ENCODE measurements at places on chromosomes 13 and 19.
A peak's percentile ranks its signal among the peaks of the same experiment; 100 is the strongest.

DNA sequence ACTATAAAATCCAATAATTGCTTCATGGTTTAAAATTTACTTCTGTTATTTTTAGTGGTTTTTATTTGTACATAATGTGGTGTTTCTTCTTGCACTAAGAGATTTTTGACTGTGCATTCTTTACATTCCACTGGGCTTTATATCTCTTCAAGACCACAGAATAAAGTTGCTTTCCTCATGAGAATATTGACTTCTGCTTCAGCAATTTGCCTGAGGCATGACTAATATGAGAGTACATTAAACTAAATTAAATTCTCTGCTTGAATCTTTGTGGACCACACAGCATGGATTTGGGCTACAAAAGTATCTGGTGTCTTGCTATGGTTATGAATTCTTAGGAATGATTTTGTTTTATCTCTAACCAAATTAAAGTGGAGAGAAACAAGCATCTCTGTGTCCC, 1463.4 kb upstream of the PCDH20 start:
- peak; percentile 20 for DNase-seq

GRCh38 chr13:22562116-22562515, 618.7 kb upstream of the SGCG start:
- no peak for DNase-seq

DNA sequence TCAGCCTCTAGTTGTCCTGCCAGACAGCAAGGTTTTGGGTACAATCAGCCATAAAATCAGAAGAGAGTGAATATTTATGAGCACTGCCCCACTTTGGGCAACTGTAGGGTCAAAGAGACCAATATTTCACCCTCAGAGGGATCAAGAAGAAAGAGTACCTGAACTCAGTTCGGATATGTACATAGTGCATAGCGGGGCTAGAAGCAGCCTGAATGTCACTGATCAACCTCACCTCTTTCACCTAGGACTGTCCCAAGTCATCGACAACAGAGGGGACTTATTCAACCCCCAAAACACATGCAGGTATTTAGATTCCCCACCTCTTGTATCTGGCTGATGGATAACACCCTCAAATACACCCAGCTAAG, 446.9 kb downstream of the COG6 start:
- no peak for DNase-seq

DNA sequence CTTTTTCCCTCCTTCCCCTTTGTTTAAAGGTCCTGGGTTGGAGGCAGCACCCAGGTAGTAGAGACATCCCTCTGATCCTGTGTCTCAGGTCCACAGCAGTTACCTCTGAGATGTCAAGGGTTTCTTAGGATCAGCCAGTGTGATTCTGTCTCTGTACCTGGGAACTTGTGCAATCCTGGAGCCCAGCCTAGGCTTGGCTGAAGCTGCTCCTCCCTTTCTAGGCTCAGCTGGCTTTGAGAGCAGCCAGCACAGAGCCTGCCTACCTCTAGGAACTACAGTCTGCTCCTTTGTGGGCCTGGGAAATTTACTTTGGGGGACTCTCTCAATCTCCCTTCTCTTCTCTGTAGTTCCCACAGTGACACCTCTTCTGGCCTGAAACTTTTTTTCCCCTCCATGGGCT, 171.6 kb downstream of the MTUS2 start:
- no peak for DNase-seq

DNA sequence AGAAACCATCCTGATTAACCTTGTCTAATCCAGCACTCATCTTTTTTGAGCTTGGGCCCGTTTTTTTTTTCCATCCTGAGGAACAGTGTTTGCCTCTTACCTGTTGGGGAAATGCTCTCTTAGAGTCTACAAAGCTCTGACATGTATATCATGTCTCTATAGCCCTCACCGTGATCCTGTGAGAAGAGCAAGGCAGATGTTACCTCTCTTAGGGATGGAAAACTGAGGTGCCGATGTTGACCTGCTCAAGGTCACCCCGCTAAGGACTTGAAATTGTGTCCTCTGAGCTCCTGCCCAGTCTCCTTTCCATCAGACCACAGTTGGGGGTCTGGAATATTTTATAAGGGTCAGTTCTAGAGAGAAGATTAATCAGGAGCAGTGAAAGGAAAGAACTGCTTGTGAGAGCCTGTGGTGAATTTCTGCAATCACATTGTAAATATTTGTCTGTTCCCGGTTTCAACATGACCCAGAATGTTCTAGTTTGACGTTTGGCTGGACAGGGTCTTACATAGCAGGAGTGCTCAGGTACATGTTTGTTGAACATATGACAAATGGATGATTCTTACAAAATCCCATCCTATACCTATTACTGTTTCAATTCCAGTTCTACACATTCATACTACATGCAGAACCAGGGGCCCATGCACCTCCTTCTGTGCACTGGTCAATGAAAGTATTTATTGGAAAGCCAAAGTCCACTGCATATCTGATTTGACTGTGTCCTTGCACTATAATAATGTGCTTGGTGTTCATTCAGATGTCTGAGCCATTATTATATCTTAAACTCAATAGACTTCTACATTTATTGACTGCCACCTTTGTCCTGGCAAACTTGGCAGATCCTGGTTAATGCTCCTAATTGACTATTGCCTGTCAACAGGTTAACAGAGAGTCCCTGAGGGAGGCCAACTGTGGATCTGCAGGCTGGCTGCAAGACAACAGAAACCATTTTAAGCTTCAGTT, 12.1 kb downstream of the SLC25A15 start:
- no peak for DNase-seq

GRCh38 chr19:17389957-17390664, 3.9 kb downstream of the CCDC194 start:
- DNase-seq: no peak

DNA sequence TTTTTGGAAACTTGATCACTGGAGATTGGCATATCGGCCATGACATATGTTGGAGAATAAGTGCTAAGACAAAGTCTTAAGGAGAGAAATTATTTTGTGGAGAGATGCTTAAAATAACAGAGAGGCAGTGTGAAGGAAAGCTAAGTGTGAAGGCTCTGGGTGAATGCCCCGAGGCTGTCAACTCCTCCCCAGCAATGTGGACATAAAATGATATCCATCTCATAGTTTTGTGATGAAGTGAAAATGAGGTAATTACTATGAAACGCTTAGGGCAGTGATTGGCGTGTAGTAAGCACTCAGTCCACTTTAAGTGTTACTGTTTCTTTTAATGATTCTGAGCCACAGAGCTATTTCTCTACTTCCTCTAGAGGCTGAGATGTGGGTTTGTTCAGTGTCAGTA, 195.8 kb upstream of the KLF12 start:
- DNase-seq: no peak

DNA sequence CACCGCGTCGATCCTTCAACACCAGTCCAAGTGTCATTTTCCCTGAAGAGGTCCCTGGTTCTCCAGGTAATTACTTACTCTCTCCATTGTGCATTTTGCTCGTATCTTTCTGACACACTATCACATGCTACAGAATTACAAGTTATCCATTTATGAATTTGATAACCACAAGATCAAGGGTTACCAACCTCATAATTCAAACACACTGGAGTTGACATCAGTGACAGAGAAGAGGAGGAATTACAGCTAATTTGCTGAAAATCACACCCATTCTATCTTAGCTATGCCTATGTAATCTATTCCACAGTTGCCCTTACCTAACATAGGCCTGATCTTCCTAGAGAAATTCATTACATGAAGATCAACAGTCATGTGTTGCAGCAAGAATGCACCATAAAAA, 14.2 kb downstream of the ZC3H13 start:
- no peak for DNase-seq

DNA sequence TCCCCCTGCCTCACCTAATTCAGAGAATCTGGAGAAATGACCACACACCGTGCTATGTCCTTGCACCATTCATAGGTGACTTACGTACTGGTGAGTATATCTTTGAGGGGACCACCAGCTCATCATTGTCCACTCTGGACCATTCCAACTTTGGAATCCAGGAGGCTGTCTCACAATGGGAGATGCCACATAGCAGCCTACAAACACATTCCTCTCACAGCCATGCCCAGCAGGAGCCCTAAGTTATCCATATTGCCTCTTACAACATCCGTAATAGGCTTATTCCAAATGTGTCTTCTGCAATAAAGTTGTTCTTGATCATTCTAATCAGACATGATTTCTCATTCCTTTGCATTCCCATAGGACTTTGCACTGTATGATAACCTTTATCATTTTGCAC, 436.7 kb downstream of the EFNB2 start:
- DNase-seq: no peak

All from fibroblast of the conjunctiva (primary cell).